ENCODE measurements at places on chromosomes 16 and 17. TPM values are rescaled to one million over a fixed set of nuclear protein-coding genes. Genes with fewer than 3 reads are reported as not detected.

DNA sequence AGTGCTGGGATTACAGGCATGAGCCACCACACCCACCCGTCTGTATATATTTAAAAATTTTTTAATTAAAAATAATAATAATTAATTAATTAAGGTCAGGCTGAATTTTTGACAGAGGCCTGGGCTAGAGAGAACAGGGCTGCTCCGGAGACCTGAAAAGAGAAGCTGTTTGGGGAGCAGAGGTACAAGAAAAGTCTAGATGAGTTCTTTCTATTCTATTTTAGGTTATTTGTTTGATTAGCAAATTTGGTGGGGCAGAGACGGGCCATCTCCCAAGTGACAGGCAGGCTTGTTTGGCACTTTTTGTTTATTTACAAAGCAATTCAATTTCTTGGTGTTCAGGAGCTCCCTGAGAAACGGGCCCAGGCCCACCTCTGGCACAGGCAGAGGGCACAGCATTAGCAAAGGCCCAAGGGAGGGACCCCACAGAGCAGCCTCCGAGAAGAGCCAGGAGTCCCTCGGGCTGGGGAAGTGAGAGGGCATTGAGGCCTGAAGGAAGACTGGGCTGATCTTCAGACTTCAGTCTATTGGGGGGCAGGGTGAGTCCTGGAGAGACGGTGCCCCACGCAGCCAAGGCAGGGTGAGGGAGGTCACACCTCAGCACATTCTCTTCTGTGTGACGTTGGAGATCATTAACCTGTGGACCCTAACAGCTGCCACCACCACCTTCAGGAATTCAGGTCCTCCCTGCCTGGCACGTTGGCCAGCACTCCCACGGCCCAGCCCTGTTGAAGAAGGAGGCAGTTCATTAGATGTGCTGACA is 10.8 kb upstream of the RIPOR1 start:
- no peak for DNase-seq

DNA sequence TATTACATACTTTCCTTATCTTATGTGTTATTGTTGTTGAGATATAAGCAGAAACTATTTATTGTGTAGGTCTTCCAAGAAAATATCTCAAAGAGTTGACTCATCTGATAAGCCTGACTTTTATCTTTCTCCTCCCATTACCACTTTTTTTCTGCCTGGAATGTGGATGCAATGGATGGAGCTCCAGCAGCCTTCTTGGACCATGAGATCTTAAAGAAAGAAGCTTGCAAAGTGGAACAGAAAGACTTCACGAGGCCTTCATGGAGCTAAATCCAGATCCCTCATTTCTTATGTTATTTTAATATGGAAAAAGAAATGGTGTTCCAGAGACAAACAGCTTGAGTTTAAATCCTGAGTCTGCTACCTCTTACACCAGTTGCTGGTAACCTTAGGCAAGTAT is 237.6 kb upstream of the FOXF1 start:
- DNase-seq = no peak

DNA sequence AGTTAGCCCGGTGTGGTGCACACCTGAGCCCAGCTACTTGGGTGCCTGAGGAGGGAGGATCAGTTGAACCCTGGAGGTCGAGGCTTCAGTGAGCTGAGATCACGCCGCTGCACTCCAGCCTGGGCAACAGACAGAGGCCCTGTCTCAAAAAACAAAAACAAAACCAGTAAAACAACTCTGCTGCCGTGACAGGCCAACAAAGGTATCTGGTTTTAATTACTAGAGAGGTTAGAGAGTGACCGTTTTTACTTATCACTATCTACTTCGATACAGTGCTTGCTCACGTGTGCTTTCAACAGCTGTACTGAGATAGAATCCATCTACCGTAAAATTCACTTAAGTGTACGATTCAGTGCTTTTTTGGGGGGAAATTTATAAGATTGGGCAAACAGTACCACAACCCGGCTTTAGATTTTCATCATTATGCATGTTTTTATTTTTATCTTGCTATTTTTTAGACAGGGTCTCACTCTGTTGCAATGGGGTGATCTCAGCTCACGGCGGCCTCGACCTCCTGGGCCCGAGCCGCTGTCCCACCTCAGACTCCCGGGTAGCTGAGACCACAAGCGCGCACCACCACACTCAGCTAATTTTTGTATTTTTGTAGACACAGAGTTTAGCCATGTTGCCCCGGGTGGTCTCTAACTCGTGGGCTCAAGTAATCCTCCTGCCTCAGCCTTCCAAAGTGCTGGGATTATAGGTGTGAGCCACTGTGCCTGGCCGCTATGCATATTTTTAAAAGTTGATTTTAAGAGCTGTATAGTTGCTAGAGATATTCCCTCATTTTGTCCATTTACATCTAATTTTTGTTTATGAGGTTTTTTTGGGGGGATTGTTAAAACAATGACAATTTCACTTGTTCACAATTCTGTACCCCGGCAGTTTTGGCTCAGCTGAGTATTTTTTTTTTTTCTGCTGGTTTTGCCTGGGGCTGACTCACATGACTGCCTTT is 30.9 kb downstream of the SERPINF1 start:
- no peak for DNase-seq

- no peak for DNase-seq
These were observed 338.9 kb upstream of the C16orf82 start for GRCh38 chr16:26727848-26728247.

SKA2 gene
- total RNA-seq = 49.0 TPM

DNA sequence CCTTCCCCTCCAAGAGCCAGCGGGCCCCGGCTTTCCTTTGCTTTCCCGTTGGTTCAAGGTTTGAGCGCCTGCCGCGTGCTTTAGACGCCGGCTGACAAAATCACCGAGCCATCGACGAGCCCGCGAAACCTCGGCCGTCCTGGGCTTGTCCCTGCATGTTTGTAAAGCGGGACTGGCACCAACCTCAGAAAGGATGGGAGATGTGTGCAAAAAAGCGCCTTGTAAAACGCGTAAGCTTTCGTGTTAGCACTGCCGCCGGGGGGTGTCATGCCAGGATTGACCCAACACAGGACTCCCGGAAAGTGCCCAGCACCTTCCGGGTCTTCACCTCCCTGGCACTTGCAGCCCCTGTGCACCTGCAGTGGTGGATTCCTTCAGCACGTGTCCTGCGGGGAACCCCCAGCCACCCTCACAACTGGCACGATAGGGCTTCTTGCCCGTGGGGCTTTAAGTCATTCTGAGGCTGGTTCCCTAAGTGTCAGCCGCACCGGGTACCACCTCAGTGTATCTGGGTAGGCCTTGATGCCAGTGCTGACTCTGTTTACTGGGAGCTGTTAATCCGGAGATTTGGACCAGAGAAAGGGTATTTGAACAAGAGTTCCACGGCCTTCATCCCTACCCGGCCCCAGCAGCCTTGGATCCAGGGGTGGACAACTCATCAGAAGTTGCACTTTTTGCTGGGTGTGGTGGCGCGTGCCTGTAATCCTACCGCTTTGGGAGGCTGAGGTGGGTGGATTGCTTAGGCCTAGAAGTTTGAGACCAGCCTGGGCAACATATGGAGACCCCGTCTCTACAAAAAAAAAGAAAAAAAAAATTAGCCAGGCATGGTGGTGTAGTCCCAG is 817 bp downstream of the NDUFAF8 start:
- DNase-seq = peak; percentile 64

SOX15 gene
- total RNA-seq = 4.3 TPM

RND2 gene
- 0.16 TPM for total RNA-seq

ABCC12 gene
- not detected for total RNA-seq

NHLRC4 gene
- not detected for total RNA-seq

ATAD5 gene
- 6.6 TPM for total RNA-seq

WNK4 gene
- 0.75 TPM for total RNA-seq

GRCh38 chr16:10988879-10989278 is 44.5 kb downstream of the CLEC16A start:
- DNase-seq = no peak

GRCh38 chr16:47644661-47645060 is 183.5 kb downstream of the PHKB start:
- DNase-seq = no peak

- no peak for DNase-seq
These were observed 15.8 kb upstream of the ITGAD start for GRCh38 chr16:31377210-31377903.

DNA sequence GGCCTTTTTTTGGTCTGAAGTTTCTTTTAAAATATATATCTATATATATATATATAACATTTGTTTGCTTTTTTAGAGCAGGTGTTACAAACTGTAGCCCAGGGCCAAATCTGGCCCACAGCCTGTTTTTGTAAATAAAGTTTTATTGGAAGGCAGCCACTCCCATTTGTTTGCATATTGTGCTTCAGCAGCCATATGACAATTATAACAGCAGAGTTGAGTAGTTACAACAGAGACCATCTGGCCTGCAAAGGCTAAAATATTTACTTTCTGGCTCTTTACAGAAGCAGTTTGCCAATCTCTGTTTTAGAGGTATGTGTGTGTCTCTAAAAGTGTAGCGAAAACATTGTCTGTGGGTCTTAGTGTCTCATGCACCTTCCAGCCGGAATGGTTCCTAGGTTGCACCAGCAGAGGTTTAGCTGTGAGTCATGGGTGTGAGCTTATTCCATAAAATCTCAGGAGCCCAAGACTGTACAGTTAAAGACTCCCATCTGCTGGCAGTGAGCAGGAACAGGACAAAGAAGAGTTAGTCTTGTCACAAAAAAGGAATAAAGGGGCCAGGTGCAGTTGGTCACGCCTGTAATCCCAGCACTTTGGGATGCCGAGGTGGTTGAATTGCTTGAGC is 23.8 kb downstream of the LCMT1 start:
- DNase-seq = peak; percentile 48

CD300LB gene
- not detected for total RNA-seq

DNA sequence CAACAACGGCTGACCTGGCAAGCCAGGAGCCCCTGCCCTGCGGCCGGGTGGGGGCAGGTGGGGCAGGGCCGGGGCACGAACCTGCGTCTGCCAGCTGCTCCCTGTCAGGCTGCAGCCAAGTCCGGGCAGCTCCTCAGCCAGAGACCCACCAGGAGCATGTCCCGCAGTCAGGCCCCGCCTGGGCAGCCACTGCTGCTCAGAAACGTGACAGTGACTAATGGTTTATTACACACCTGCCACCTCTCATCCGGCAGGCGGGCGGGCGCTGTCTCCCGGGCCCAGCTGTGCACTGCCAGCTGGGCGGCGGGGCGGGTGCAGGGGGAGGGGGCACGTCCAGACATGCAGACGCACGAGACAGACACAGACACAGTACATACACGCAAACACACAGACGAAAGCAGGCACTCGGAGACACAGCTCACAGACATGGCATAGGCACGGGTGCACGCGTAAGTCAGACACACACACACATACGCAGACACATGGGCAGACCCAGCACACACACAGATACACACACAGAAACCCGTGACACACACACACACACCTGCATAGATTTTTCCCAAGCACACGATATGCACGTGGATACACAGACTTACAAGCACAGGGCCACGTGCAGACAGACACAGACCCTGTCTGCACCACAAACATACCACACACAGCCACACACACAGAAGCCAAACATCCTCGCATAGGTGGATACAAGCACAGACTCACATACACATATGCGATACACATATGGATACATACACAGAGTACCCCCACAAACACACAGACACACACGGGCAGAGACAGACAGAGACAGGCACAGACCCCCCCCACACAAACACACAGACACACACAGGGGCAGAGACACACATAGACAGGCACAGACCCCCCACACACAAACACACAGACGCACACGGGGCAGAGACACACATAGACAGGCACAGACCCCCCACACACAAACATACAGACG is 248.3 kb upstream of the CIBAR2 start:
- DNase-seq = peak; percentile 78

- DNase-seq = peak; percentile 67
These were observed 42.6 kb upstream of the SKAP1 start for GRCh38 chr17:48472411-48473281.

GRCh38 chr17:17698869-17699351 is 17.7 kb downstream of the RAI1 start:
- no peak for DNase-seq

- no peak for DNase-seq
These were observed 46.5 kb downstream of the IRX5 start for GRCh38 chr16:54977211-54977610.

HP gene
- not detected for total RNA-seq

DNA sequence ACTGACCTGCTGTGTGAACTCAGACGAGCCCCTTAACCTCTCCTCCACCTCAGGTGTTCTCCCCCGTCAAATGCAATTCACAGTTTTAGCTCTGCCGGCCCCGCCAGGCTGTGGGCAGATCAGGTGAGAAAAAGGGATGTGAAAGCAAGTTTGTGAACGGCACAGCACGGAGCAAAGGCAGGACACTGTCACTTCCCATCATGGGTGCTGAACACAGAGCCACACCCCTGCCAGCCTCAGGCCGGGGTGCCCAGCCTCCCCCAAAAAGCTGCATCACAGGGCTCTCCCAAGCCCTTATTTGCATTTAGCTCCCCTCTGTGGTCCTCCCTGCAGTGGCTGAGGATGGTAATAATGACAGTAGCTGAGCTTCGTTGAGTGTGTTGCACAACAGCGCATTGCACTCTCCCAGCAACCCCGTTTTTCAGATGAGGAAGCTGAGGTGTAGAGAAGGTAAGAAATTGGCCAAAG is 88.8 kb upstream of the TNRC6C start:
- DNase-seq = no peak

RAB11FIP4 gene
- 6.5 TPM for total RNA-seq

GRAPL gene
- not detected for total RNA-seq

GRCh38 chr16:73065632-73066330 is 17.9 kb upstream of the ZFHX3 start:
- no peak for DNase-seq

DNA sequence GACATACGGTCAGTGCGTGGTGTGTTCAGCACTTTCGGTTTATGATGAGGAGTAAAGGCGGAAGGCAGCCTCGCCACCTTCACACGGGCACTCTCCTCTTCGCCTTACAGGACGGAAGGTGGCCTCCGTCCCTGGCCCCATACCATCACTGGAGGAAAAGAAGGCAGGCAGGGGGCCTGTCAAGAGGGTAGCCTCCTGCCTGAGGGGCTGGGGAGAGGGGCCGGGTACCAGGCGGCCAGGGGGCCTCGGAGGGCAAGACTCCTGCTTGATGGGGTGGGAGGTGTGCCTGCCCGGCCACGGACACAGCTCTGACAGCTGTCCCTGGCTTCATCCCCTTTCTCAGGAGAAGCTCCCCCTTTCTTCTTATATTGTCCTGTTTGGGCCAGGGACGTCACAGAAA is 15.6 kb upstream of the SLC38A8 start:
- DNase-seq = no peak
